ENCODE measurements at places on chromosomes 5 and 9.

GRCh38 chr5:32489791-32490562 lies 45.4 kb upstream of the ZFR start:
- no peak for DNase-seq

GRCh38 chr5:131974622-131974955 lies 29.1 kb upstream of the MEIKIN start:
- DNase-seq, result no peak

DNA sequence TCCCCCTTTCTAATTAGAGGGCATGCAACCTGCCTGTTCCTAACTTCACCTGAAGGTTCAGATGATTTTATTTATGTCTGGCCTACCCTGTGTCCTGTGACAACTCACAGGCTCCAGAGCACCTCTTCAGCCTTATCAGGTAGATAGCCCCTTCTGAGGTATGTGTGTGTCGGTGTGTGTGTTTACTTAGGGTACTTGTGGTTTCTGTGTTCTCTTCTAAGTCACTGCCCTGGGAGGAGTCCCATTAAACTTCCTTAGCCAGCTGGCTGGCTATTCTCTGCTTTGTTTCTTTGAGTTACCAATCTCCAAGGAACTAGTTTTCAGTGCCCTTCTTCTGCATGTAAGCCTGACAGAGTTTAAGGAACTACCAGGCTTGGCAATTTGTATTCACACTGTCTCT lies 74.9 kb downstream of the UNC13B start:
- no peak for DNase-seq

- DNase-seq, result no peak
Measured at GRCh38 chr5:179729727-179730126, 2.9 kb upstream of the MAML1 start.

- no peak for DNase-seq
Measured at GRCh38 chr5:41452506-41452905, 57.9 kb downstream of the PLCXD3 start.

DNA sequence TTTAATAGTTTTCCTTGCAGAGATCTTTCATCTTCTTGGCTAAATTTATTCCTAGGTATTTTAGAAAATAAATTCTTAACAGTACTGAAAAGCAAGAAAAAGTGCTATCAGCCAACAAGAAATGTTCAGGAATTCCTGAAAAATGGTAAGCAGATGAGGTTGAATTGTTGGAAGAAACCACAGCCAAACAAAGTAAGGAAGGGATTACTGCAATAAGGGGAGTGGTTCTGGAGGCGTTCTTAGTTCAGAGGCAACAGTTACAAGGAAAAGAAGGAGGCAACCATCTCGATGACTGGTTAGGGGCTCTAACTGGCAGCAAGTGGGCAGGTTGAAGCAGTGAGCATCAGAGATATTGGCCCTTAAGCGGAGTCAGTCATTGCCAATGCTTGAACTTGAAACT lies 12.8 kb upstream of the OR13J1 start:
- no peak for DNase-seq

GRCh38 chr9:81103597-81104471 lies 585.5 kb downstream of the TLE1 start:
- DNase-seq, result no peak

GRCh38 chr9:17987189-17987588 lies 408.3 kb downstream of the SH3GL2 start:
- no peak for DNase-seq

- no peak for DNase-seq
Measured at GRCh38 chr9:137502008-137502911, 43.1 kb upstream of the NSMF start.

GRCh38 chr9:33818847-33819500 lies 2.0 kb downstream of the UBE2R2 start:
- DNase-seq, result no peak

GRCh38 chr5:150181766-150182545 lies 7.9 kb upstream of the SLC6A7 start:
- DNase-seq, result no peak

DNA sequence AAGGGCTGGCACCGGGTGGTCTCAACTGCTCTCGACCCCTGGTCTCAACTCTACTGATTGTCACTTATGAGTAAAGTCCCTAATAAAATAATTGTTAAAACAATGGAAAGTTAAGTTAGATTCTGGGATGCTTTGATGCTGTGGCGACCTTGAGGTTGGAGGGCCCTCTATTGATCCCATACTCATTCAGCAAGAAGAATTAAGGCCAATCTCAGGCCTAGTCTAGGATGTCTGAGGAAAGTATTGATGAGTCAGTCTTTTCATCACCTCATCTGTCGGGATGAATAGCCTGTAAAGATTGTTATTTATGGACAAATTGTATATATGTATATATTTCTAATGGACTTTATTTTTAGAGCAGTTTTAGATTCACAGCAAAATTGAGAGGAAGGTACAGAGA lies 50.8 kb downstream of the WDR36 start:
- DNase-seq, result no peak

DNA sequence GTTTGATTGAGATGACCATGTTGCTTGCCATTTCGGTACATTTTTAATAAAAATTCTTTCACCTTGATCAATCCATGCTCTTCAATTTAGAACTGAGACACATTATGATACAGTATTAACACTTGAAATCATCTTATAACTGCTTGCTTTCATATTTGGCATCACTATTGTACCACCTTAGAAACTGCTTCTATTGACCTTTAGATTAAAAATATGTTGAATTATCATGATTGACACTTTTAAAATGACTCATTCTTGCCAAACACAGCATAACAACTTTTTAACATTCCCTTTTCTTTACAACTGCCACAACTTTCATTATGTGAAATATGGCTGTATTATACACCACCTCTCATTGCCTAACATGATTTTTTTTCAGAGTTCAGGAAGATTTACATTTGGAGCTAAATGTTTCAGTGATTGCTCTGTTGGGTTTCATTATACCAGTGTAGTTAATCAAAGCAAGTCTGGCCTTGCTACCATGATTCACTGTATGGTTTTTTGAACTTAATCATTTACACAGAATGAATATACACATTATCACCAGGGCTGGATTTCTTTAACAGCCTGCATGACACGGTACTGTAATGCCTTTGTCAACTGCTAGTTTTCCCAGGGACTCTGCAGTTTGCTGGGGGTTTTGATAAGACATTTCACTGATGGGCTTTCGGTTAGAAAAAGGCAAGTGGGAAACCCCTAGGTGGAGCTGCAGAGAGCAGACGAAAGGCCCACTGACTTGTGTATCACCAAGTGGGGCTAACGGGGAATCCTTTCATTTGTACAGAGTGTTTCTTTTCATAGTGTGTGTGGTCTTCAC lies 93.6 kb upstream of the TLE4 start:
- DNase-seq, result peak; percentile 15

DNA sequence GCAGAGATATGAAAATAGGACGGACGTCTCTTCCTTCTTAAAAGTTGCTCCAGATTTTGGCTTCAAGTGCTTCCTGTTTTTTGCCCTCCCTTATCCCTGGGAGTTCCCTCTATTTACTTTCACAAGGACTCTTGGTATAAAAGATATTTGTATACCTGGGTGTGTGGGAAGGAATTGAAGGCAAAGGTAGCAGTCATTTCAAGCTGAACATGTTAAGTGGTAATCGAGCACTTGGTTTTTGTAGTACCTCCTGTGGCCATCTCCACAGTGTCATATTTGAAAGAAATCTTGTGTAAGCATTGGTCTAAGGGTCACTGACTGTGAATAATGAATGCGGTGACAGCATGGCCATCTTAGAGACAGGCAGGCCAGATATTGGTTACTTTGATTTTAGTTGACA lies 593.6 kb downstream of the MTRR start:
- DNase-seq, result no peak

GRCh38 chr5:144581044-144581443 lies 410.4 kb downstream of the KCTD16 start:
- DNase-seq, result no peak

GRCh38 chr5:87885758-87886157 lies 382.9 kb downstream of the TMEM161B start:
- DNase-seq, result no peak

- DNase-seq, result no peak
Measured at GRCh38 chr5:151601391-151601790, 10.3 kb upstream of the FAT2 start.

DNA sequence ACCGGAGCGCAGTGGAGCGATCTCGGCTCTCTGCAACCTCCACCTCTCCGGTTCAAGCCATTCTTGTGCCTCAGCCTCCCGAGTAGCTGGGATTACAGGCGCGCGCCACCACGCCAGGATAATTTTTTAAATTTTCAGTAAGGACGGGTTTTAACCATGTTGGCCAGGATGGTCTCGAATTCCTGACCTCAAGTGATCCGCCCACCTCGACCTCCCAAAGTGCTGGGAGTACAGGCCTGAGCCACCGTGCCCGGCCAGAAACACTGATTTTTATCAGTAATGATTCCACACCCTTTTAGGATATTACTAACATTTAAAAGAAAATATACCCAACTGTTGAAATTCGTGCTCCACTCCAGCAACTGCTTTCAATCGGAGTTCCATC lies 464 bp upstream of the FAM151B start:
- DNase-seq, result no peak

- no peak for DNase-seq
Measured at GRCh38 chr5:162189719-162190118, 122.1 kb downstream of the GABRG2 start.

GRCh38 chr5:2735996-2736395 lies 15.5 kb downstream of the IRX2 start:
- no peak for DNase-seq

DNA sequence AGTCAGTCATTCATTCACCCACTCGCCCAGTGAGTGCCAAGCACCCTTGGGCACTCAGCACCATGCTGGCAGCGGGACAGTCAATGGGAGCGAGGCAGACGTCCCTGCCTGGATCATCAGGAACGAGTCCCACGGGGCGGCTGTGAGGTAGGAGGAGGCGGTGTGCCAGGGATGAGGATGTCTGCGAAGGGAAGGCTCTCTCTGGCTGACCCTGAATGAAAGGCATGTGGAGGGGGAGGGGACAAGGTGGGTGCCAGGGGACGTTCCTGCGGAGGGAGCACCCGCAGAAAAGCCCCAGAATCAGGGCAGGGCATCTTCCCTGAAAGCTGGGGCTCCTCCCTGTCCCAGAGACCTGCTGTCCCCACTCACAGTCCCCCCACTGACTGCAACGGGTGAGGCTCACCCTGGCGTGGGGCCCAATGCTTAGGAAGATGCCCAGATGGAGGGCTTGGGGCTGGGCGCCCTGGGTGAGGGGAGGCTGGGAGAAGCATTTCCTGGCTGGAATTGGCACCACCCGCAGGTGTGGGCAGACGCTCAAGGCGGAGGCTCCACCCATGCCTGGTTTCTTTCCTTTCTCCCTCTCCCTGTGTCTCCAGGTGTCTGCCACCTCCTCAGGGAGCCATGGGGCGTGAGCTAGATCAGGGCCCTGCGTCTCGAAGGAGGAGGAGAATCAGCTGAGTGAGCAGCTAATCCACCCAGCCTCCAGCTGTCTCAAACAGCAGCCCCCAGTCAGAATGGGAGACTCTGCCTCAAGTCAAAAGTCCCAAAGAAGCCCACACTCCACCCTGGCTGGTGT lies 179.0 kb upstream of the PPP1R26 start:
- DNase-seq, result no peak

DNA sequence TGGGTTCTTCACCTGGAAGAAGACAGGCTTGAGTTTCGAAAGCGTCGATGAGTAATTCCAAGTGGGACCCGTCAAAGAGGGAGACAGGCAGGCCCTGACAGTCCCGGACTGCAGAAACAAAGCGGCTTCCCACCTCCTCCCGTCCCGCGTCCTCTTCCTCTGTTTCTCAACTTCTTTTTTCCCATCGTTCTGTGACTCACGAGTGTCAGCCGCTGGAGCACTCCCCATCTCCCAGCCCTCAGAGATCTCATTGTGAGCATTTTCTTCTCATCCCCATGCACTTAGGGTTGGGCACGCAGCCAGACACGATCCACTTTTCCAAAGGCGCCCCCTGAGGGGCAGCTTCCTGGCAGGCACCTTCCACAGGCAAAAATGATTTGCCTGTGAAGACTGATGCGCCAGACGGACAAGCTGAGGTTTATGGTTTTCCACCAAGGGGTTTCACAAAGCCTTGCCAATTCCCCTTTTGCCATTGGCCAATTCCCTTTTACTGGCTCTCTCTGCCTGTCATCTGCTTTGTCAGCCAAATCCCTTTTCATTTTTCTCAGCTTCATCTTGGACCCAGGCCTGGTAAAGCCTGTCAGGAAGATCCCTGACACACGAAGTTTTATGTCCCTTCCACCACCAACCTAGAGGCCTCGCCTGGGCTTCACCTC lies 86.5 kb upstream of the ANKRD55 start:
- no peak for DNase-seq

DNA sequence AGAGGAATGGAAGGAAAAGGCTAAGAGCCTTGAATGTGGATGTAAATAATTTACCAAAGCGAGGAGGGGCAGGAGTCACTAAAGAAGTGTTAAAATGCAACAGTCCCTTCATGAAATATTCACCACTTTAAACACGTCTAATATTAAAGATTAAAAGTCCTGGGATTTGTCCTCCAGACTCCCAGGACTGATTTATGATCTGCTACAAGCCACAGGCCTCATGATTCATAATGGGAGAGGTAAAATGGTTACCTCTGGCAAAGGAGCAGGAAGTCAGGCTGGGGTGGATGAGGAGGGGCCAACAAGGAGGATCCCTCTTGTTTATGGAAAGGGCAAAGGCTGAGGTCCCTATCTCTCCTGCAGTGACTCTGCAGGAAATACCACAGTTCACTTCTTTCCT lies 292.4 kb downstream of the TRIM32 start:
- no peak for DNase-seq

DNA sequence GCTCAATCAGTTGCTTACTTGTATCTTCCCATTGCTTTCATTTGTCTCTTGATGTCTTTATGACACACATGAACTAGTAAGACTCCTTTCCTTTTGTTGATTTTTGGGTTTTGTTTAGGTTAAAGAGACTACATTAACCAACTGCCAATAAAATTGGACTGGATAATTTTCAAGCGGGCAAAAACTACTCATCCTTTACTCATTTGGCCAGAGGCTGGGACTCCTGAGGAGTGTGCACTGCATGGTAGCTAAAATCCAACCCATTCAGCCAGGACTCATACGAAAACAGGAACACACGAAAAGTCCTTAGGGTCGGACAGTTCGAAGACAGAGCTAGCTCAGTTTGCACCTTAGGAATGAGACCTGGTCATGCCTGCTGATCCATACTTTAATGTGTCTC lies 6.0 kb downstream of the SLC46A2 start:
- no peak for DNase-seq

DNA sequence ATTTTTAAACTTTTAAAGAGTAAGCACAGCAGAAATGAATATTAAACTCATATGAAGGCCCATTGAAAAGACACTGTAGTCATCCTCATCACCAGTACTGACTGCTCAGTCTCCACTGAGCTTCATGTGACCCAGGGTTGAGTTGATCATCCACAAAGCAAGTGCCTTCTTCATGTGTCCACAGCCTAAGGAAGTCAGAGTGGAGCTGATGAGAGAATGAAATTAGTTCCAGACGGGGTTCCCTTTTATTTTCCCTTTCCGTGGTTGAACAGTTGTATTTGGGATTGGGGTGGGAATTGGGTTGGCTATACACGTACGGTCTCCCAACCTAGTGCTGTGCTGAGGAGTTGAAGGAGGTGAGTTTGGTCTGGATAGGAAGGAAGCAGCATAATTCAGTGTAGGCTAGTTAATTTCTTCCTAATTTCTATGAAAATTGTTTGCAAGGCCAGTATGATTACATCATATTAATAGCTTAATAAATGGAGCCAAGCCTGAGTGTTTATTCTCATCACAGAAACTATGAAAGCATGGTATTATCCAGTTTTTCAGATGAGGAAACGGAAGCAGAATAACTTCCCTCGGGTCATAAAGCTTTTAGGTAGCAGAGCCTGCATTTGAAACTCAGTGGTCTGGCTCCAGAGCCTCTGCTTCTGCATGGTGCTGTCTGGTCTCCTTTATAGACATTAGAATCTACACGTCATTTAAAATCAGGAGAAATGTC lies 103.9 kb upstream of the DMRT1 start:
- DNase-seq, result no peak
